Activated CD8-positive, alpha-beta T cell treated with anti-CD3 and anti-CD28 coated beads, Interleukin-2, amount 10 ng/mL, durations not matched to agents 7 days and 5 days (primary cell): ENCODE measurements at places on chromosomes 13 and 19.
A peak's percentile ranks its signal among the peaks of the same experiment; 100 is the strongest.

- peak; percentile 94 for DNase-seq
Observed at GRCh38 chr19:48634424-48635262, 2.5 kb downstream of the DBP start.

DNA sequence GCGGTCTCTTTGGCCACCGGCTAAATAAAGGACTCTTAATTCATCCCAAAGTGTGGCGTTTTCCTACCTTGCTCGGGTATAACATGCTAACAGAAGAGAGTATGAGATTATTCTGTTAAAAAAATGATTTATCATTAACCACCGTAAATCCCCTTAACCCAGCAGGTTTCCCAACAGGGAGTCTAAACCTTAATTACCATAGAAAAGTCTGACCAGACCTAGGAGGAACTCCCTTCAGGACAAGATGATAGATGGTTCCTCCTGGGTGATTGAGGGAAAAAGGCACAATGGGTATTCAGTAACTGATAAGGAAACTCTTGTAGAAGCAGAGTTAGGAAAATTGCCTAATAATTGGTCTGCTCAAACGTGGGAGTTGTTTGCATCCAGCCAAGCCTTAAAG is 193.7 kb downstream of the ZNF737 start:
- DNase-seq = no peak

DNA sequence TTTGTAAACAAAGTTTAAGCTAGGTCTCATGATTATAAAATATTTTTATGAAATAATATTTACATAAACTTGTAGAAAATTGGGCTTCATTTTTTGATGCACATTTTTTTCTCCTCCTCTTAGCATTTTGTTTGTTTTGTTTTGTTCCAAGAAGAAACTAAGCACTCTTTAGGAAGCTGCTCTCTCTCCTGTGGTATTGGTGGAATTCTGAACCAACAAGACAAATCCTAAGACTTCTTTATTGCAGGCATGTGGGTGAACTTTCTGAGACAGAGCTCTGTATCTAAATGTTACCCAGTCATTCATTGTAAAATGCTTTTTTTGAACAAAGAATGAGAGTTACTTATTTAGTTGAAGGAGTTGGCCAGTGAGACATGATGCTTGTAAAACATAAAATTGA is 39.3 kb downstream of the LMO7 start:
- no peak for DNase-seq

- no peak for DNase-seq
Observed at GRCh38 chr13:105395041-105395440, 1140.4 kb downstream of the EFNB2 start.

- no peak for DNase-seq
Observed at GRCh38 chr13:78169386-78169785, 250.8 kb upstream of the EDNRB start.

DNA sequence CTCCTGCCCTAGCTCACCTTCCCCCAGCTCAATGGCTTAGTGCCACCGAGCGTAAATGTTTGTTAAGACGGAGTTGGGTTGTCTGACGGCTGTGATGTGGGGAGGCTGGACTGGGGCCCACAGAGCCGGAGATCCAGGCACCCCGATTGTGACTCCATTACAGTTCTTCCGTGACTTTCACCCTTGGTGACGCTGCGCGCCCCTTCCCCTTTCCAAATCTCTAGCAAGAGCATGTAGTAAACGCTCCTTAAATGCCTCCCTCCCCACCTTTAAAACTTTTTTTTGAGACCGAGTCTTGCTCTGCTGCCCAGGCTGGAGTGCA is 829 bp downstream of the REEP6 start:
- DNase-seq = no peak

DNA sequence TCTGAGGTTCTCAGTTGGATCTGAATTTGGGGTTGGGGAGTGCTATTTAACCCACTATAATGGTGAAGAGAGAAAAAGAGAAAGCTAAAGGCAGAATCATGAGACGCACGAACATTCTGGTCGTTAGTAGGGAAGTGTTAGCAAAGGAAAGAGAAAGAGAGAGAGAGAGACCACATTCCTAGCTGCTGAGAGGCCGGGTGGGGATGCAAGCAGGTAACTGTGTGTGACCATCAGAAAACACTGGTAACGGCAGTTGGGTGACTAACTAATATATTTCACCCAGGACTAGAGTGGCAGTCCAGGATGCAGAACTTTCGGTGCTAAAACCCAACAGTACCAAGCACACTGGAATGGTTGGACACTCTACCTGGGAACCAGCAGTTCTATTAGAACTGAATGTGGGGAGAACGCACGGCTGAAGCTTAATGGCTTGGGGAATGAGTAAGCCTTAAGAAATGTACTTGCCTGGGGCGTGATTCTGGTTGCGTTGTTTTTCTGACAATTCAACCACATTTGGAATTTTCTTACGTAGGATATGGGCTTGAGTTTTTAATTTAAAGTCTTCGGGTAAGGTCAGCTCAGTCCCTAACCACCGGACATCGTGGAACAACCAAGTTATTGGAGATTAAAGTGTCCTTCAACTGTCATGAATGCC is 130.2 kb downstream of the DNAJC15 start:
- no peak for DNase-seq

DNA sequence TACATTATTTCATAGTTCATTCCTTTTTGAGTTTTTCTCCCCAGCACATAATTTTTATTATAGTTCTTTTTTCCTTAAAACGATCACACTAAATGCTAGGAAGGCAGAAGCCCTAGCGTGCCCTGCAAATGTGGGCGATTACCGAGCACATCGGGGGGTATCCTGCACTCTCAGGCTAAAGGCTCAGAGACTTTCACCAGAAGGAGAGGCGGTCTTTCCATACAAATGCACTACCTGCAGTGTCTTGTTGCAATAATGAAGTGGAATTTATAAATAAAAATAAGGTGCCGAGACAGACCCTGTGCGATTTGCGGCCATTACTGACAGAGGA is 29.3 kb upstream of the SPACA7 start:
- no peak for DNase-seq

GRCh38 chr13:48434200-48434599 is 21.3 kb upstream of the LPAR6 start:
- DNase-seq = no peak

DNA sequence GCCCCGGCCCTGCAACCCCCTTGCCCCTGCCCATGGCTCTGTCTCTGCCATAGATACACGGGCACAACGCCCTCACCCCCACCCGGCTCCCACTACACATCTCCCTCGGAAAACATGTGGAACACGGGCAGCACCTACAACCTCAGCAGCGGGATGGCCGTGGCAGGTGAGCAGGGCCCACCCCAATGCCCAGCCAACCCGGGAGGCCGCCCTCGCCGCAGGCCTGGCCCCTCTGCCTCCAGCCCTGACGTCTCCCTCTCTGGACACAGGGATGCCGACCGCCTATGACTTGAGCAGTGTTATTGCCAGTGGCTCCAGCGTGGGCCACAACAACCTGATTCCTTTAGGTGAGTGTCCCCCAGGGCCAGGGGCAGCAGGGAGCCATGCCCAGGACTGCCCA is 7.7 kb downstream of the YIPF2 start:
- DNase-seq = no peak

DNA sequence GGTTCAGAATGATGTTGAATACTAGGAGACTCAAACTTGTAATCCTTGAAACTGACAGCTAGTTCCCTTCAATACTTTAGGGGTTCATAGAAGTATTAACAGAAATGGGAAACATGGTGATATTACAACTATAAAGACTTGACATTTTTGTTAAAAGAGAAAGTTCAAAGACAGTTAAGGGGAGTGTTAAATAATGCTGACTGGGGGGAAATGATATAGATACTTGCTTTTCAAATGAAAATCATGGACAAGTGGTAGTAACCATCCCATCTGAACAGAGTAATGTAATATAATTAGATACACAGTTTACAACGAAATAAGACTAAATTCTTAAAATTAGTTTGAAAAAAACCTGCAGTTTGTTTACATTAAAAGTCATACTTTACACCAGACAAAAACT is 6.6 kb upstream of the EEF1AKMT1 start:
- DNase-seq = no peak

- DNase-seq = no peak
Observed at GRCh38 chr19:52069653-52070052, 21.0 kb upstream of the ZNF432 start.

DNA sequence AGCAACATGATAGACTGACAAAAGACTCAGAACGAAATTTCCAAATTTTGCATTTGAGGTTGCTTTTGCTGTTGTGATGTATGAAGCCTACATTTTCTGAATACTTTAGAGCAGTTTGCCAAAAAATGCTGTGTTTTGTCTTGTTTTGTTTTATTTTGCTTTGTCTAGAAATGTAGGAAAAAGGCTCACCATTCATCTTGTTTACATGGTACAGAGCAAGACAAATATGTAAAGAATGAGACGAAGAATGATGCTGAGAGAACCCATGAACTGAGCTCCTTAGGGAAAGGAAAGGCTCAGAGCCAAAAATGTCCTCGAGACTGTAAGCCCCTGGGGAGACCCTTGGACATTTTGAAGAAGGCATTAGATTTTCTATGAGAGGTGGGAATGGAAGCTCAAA is 6.8 kb upstream of the SPART start:
- no peak for DNase-seq

DNA sequence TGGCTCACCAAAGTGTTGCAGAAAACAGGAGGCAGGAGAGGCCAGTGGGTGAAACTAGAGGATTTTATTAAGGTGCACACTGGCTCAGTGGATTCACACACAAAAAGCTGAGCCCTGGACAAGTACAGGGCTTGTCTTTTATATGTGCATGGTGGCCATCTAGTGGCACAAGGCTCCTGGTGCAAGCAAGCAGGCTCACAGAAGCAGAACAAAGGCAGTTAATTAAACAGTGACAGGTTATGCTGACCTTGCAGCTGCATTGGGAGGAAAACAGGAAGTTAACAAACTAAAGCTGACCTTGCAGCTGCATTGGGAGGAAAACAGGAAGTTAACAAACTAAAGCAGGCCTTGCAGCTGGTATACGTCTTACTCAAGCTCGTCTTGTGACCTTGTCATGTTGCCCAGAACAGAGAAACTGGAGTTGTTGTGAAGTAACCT is 65.3 kb upstream of the ZNF681 start:
- DNase-seq = peak; percentile 41
